Gastrocnemius medialis (tissue), 4 donors: ENCODE measurements at places on chromosomes 1 and 21. TPM values are rescaled to one million over a fixed set of nuclear protein-coding genes. Genes with fewer than 3 reads are reported as not detected.

- H3K36me3 ChIP-seq, result no peaks in the 10 kb centered on the region
- no peak overlapping the region for H3K4me3 ChIP-seq
- DNase-seq, result no peak
- no peaks in the 10 kb centered on the region for H3K4me1 ChIP-seq
- H3K27me3 ChIP-seq, result peaks cover 4% of the 10 kb centered on the region
Observed at GRCh38 chr1:30315185-30315960, 408.0 kb downstream of the MATN1 start.

DNA sequence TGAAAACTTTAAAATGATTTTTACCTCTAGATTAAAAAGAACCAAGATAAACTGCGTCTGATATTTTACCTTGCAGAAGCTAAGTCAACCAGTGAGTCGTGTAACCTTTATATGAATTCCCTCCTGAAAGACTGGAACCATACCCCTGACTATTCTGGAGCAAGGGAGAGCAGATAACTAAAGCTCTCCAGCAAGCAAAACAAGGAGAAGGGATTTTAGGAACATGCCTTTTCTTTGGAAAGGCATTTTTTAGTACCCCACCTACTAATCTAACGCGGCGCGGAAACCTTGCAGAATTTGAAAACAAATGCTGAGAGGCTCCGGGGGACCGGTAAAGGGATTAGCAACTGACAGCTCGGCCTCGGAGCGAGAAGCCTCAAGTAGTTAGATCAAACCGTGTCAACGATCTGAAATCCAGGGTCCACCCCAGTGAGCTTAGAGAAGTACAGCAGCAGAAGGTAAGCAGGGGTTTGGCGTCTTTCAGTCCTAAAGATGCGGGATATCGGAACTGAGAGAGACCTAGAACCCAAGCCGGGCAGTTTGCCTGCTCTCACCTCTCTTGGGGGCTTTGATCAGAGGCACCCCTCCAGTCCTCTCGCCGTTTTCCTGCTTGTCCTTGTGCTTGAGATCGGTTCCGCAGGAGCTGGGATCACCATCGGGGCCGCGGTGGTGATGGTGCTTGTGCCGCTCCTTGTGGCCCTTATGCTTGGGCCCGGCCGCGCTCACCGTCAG, 954 bp downstream of the RSBN1 start:
- peak; percentile 45 for DNase-seq
- peaks cover 23% of the 10 kb centered on the region for H3K4me1 ChIP-seq

FAM163A gene
- total RNA-seq, result not detected

- H3K36me3 ChIP-seq, result no peaks in the 10 kb centered on the region
- no peak overlapping the region for H3K27ac ChIP-seq
- DNase-seq, result no peak
- no peak overlapping the region for H3K4me3 ChIP-seq
- no peaks in the 10 kb centered on the region for H3K27me3 ChIP-seq
Observed at GRCh38 chr1:10905841-10906655, 106.4 kb upstream of the TARDBP start.

- H3K27ac ChIP-seq, result no peak overlapping the region
- peaks cover 3% of the 10 kb centered on the region for H3K4me1 ChIP-seq
- no peaks in the 10 kb centered on the region for H3K36me3 ChIP-seq
- no peaks in the 10 kb centered on the region for H3K27me3 ChIP-seq
- H3K4me3 ChIP-seq, result no peak overlapping the region
- no peak for DNase-seq
Observed at GRCh38 chr21:27406300-27407009, 439.6 kb upstream of the ADAMTS5 start.

FGR gene
- total RNA-seq, result 1.3 TPM

RC3H1 gene
- total RNA-seq, result 35.5 TPM

- H3K4me3 ChIP-seq, result no peak overlapping the region
- H3K27ac ChIP-seq, result no peak overlapping the region
- H3K4me1 ChIP-seq, result no peaks in the 10 kb centered on the region
- H3K27me3 ChIP-seq, result no peaks in the 10 kb centered on the region
Observed at GRCh38 chr1:33074193-33074945, 6.6 kb upstream of the AZIN2 start.

- no peaks in the 10 kb centered on the region for H3K4me1 ChIP-seq
- no peak overlapping the region for H3K4me3 ChIP-seq
- H3K36me3 ChIP-seq, result no peaks in the 10 kb centered on the region
- no peak for DNase-seq
Observed at GRCh38 chr1:178048426-178048825, 45.5 kb upstream of the RASAL2 start.

- H3K4me1 ChIP-seq, result peaks cover 1% of the 10 kb centered on the region
- H3K36me3 ChIP-seq, result no peaks in the 10 kb centered on the region
- no peak overlapping the region for H3K27ac ChIP-seq
- DNase-seq, result no peak
- no peaks in the 10 kb centered on the region for H3K27me3 ChIP-seq
- H3K4me3 ChIP-seq, result no peak overlapping the region
Observed at GRCh38 chr21:41283211-41283818, 33.3 kb upstream of the FAM3B start.

DNA sequence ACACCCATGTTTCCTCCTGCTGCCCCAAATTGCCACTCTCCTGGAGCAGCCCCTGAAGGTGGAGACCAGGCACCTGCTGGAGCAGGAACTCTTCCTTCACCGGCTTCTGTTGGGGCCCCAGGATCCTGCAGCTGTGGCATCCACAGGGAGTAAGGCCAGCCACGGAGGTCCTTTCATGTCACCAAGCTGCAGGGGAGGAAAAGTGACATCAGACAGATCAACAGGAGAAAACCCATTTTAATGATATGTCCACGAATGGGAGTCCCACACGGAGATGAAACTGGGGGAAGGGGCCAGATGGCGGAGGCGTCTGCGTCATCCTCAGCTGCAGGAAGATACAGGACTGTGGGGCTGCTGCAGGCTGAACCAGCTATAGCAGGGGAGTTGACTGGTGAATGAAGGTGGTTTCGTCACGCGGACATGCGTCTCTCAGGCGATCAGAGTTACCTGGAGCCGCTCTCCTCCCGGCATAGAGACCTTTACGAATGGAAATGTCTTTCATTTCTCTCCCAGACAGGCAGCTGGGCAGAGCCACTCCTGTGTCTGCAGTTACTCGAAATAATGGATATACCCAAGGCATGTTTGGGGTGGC, 9.9 kb downstream of the TP73 start:
- H3K36me3 ChIP-seq, result no peaks in the 10 kb centered on the region
- no peaks in the 10 kb centered on the region for H3K27me3 ChIP-seq
- H3K4me3 ChIP-seq, result no peak overlapping the region
- no peak for DNase-seq

GRCh38 chr1:67956116-67956515, 94.3 kb downstream of the DIRAS3 start:
- no peaks in the 10 kb centered on the region for H3K27me3 ChIP-seq
- no peaks in the 10 kb centered on the region for H3K36me3 ChIP-seq
- no peak for DNase-seq
- H3K4me1 ChIP-seq, result peaks cover 4% of the 10 kb centered on the region

DNA sequence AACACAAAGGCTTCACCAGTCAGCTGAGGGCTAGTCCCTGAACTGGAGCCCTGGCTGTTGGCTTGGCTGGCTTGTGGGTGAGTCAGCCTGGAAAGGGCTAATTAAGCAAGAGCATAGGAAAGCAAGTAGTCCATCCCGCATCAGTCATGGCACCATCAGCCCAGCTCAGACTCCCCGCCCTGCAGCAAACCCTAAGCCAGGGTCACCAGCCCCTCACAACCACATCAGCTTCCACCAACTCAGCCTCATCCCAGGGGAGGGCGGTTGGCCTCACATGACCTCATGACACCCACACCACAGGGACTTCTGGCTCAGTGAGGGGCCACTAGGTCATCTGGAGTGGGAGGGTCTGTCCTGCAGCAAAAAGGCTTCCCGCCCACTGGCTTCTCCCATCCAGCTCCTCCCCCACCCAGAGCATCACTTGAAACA, 7.0 kb upstream of the SPATC1L start:
- DNase-seq, result peak; percentile 57
- H3K4me1 ChIP-seq, result peaks cover 22% of the 10 kb centered on the region
- no peaks in the 10 kb centered on the region for H3K27me3 ChIP-seq
- peak overlapping the region; percentile 59 for H3K27ac ChIP-seq

DNA sequence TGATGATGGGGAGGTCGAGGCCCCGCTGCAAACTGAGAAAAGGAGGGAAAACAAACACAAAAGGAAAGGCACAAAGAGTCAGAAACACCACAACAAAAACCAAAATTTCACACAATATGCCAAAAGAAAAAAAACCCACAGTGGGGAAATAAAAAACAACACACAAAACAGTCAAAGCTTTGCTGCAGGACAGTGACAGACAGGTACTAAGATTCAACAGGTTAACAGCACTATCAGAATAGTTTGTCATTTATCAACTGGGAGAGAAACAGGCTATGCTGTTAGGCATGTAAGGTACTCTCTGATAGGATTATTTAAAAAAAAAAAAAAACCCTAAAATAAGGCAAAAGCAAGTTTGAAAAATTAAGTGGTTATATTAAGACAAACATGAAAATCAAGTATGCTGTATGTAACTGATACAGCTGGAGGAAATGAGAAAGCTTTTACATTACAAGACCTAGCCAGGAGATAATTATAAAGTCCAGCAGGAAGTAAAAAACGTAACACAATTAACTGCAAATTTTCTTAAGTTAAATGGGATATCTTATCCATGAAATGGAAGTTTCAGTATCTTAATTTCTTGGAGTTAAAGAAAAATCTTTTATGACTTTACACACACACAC, 179.0 kb downstream of the EIF4G3 start:
- H3K4me1 ChIP-seq, result peaks cover 34% of the 10 kb centered on the region
- H3K27me3 ChIP-seq, result no peaks in the 10 kb centered on the region
- H3K36me3 ChIP-seq, result no peaks in the 10 kb centered on the region

DNA sequence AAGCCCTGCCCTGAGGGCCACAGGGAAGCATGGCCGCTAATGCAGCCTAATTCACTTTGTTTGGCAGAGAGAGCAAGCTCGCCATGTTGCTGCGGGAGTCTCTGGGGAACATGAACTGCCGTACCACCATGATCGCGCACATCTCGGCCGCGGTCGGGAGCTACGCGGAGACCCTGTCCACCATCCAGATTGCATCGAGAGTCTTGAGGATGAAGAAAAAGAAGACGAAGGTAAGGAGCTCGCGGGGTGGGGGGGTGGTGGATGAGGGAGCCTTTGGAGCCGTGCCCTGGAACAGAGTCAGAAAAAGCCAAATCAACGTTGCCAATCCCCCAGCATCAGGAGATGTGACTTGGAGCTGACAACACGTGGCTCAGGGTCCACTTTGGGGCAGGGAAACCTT, 529.4 kb downstream of the KIF26B start:
- no peaks in the 10 kb centered on the region for H3K36me3 ChIP-seq
- no peaks in the 10 kb centered on the region for H3K27me3 ChIP-seq
- H3K4me3 ChIP-seq, result no peak overlapping the region

GRCh38 chr1:37052120-37052519, 17.8 kb upstream of the GRIK3 start:
- peaks cover 7% of the 10 kb centered on the region for H3K27me3 ChIP-seq
- DNase-seq, result no peak
- H3K4me3 ChIP-seq, result no peak overlapping the region
- H3K36me3 ChIP-seq, result no peaks in the 10 kb centered on the region
- no peak overlapping the region for H3K27ac ChIP-seq

PRMT2 gene
- 15.5 TPM for total RNA-seq
